Stimulated activated CD4-positive, alpha-beta T cell treated with anti-CD3 and anti-CD28 coated beads, Interleukin-1b, Interleukin-23, amount 100 ng/mL, for 48 hours (primary cell): ENCODE measurements at places on chromosomes 5 and 9.
A peak's percentile ranks its signal among the peaks of the same experiment; 100 is the strongest.

GRCh38 chr5:53019320-53019719 is 30.2 kb downstream of the ITGA2 start:
- no peak for DNase-seq

DNA sequence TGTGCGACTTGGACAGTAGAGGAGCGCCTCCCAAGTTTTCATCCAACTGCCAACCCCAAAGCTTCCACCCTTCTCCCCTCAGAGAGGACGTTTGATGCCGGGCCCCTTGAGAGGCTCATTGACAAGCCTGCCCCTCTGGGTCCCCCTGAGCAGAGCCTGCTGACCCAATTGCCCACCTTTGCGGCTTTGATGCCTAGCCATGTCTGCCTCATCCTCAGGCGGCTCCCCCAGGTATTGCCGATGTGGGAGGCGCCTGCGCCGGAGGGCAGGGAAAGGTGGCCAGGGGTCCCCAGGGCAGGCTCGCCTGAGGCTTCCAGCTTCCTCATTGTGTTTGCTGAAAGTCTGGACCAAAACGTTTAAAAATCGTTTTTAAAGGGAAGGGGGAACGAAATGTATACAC is 1.4 kb downstream of the ODF2 start:
- no peak for DNase-seq

DNA sequence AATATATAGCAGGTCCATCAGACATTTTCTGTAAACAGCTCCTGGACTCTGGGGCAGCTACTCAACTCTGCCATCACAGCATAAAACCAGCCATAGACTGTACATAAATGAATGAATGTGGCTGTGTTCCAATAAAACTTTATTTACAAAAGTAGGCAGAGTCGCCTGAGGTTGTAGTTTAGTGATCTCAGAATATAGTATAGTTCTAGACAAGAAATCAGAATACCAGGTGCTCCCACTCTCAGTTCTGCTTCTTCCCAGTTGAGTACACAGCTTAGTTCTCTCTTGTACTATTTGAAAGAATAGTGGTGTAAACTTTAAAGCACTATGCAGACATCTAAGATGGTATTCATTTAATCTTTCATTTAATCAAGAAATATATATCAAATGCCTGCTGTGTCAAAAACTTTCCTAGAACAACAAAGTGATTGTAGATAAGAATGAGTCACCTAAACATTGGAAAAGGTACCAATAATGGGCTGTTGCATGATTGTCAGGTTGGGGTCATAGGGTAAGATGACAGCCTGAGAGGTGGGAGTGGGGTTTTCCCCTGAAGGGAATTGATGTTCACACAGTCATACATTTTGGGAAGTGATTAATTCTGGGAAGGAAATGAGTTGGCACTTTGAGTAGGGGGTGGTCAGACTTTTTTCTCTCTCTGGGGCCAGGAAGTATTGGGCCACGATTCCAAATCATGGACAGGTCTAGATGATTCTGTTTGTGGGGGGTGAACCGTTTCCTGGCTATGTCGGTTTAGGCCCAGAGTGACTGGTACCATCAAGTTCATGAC is 37.0 kb downstream of the TNFSF8 start:
- DNase-seq: peak; percentile 46

- no peak for DNase-seq
Observed at GRCh38 chr9:96644137-96644536, 11.0 kb downstream of the PRXL2C start.

DNA sequence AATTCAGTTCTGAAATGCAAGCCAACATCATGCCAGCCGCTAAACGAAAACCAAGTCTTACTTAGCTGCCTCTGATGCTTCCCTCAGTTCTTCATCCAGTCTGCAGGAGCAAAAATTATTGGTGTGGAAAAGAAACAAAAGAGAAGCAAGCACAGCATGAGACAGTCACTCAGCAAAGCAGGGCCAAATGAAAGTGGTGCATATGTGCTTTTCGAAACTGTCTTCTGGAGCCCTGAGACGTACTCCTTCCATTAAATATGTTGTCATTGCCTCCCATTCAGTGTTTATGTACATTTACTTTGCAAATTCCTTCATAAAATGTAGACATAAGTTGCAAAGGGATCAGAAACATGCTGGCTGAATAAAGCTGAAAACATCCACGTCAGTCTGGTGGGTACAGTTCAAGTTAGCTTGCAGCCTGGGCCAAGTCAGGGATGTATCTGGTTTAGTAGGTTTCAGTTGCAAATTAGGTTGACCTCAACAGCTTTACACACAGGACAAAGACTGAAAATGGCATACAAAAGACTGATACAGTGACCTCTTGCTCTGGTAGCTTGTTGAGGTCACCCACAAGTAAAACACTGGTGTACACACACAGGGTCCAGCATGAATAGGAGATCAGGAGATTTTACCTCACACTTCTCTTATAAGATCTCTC is 139.7 kb upstream of the PCA3 start:
- DNase-seq: no peak

DNA sequence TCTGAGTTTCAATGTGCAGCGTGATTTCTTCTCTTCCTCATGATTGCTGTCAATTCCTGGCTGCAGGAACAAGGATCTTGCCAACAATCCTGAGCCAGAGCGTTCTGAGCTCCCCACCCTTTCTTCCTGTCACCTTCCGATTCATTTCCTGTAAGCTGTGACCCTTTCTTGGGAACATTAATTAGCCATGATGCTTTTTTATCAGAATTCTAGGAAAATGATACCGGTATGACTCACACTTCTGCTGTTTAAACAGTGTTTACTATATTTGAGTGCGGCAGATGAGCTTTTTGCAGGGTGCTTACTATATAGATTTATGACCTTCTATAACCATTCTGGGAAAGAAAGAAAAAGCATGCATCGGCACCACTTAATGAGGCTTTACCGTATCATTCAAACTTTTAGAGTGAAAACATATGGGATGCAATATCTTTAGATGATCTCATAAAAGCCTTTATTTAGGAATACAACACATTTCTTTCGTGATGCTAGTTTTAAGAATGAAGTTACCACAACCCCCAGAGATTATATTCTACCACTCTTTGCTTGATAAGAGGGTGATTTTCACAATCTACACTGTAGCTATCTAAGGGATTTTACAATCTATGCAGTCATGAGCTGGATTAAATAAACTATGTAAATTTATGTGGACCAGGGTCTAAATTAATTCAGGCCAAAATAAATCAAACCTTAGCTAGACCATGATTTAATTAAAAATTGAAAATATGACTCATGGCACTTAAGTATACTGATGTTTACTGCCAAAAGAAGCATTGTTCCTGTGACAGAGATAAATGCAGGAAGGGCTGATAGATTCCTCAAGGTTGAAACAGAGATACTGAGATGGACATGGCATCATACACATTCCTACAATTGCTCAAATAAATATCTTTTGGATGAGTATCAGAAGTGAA is 38.0 kb upstream of the OSMR start:
- no peak for DNase-seq

GRCh38 chr5:55626790-55627189 is 85.3 kb downstream of the SLC38A9 start:
- no peak for DNase-seq

- DNase-seq: peak; percentile 71
Observed at GRCh38 chr5:142012186-142012785, 541 bp downstream of the GNPDA1 start.

GRCh38 chr5:157747766-157748700 is 4.5 kb downstream of the LSM11 start:
- DNase-seq: no peak

DNA sequence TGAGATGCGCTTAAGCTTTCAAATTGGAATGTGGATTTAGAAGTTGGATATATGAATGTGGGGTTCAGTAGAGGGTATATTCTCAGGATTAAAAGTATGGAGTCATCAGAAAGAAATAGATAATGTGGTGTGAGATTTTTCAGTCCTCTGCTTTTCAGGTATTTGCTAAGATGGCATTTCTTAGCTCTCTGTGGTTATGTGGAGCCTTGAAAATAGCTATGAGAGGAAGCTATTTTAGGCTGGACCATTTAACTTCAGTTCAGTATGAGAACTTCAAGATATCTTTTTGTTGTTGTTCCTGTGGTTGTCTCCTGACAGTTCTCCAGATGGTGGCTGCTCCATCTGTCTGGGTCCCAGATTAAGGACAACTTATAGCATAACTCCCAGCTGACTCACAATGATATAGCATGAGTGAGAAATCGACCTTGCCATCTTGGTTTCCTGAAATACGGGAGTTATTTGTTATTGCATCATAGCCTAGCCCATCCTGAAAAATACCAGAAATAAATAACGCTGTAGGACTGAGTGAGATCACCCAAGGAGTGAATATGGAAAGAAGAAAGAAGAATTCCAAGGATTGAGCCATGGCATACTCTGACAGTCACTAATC is 461.5 kb downstream of the ANXA1 start:
- no peak for DNase-seq

DNA sequence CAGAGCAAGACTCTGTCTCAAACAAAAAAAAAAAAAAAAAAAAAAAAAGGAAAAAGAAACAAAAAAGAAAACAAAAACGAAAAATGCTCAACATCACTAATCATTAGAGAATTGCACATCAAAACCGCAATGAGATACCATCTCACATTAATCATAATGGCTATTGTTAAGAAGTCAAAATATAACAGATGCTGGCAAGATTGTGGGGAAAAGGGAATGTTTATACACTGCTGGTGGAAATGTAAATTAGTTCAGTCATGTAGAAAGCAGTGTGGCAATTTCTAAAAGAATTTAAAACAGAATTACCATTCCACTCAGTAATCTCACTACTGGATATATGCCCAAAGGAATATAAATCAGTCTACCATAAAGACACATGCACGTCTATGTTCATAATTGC is 50.4 kb upstream of the PRR16 start:
- no peak for DNase-seq

GRCh38 chr9:2263665-2264064 is 248.5 kb downstream of the SMARCA2 start:
- DNase-seq: no peak

DNA sequence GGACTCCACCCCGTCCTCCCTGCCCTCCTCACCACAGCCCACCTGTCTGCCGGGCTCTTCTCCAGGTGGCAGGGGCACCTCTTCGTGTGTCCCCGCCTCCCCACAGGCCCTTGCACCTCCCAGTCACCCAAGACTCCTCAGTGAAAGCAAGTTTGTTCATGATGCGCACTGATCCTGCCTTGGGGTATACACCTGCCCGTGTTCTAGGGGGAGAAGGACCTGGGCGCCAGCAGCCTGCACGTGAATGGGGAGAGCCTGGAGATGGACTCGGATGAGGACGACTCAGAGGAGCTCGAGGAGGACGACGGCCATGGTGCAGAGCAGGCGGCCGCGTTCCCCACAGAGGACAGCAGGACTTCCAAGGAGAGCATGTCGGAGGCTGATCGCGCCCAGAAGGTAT is 124.9 kb downstream of the EHMT1 start:
- no peak for DNase-seq

- DNase-seq: no peak
Observed at GRCh38 chr5:9513827-9514226, 32.0 kb downstream of the SEMA5A start.

- DNase-seq: no peak
Observed at GRCh38 chr5:102279711-102280110, 16.4 kb downstream of the SLCO4C1 start.

DNA sequence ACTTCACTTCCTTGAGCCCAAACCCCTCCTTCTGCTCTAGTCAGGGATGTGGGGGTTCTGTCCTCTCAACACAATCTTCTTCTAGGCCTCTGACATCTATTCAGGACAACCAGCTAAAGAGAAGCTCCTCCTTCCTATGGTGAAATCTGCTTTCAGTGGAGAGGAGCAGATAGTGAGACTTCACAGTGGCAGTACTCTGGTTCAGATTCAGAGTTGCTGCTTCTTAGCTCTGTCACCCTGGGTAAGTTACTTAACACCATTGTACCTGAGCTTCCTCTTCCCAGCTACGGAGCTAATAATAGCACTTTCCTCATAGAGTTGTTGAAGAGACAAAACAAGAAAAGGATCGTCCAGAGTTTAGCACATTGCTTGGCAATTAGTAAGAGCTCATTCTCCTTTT is 77.3 kb upstream of the LARP1 start:
- DNase-seq: no peak

DNA sequence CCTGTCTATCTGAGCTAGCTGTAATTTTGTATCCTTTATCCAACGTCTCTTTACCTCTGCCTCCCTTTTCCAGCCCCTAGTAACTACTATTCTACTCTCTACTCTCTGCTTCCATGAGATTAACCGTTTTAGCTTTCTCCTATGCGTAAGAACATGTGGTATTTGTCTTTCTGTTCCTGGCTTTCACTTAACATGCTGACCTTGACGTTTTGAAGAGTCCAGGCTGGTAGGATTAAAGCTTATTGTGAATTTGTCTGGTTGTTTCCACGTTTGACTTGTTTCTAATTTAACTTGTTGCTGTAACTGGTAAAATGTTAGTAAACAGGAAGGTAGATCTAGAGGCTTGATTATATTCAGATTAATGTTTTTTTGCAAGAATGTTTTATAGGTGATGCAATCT is 385.3 kb downstream of the PSAT1 start:
- DNase-seq: no peak

DNA sequence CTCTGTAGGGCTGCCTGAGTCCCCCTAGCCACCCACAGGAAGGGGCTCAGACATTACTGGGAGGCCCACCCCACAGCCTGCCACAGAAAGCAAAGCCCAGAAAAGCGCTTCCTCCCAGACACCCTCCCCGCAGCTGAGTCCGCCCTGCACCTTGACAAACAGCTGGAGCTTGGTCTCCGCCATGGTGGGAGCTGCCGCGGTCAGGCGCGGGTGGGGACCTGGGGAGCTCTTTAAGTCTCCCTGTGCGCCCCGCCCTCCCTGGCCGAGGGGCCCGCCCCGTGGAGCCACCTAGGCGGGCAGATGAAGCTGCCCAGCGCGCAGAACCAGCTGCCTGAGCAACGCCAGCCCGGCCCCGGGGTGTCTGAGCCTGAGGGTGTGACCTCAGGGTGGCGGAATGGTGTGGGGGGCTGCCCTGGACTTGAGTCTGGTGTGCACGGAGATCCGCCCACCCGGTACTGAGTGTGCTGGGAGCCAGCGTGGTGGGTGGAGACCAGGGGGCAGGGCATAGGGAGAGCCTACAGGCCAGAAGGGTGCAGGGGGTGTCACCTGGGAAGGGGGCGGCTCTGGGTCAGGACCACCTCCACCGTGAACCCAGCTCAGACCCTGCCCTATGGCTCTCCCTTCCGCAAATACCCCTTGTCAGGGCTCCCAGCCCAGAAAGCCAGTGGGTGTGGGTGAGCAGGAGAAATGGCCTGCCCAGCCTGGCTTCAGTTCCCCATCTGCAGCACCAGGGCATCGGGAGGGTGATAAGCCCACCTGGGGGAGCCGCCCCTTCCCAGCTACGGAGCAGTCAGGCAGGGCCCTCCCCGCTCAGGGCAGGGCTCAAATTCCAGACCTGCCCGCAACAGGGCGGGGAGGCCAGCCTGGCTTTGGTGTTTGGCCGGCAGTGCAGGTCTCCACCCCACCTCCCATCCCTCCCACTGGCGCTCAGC is at the start of gene CLIC3:
Gene CLIC3 (minus strand): TSS at position 208 of the 932 bp plus-strand sequence. CDS start 25 bp downstream, at position 183.
- DNase-seq: no peak

DNA sequence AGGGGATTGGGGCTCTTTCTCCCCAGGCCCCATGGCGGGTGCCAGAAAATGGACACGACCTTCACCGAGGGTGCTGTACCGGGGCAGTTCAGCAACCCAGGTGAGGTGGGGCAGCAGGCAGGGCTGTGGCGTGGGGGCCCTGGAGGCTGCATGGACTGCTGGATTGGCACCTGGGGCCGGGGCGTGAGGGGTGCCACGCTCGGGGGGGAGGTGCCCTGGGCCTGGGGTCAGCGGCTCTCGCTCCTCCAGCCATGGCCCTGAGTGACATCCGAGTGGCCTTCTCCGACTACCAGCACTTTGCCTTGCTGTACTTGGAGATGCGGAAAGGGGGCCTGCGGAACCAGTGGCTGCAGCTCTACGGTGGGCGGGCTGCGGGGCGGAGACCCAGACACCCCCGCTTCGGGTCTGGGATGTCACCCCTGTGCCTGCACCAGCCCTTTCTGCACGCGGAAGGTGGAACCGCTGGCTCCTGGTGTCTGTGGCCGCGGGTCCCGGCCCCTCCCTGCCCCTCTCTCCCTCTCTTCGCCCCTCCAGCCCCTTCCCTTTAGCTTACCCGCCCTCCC is 1.8 kb downstream of the LCNL1 start:
- no peak for DNase-seq
